ENCODE measurements at places on chromosomes 5 and 9.

- DNase-seq, result no peak
Measured at GRCh38 chr5:180294411-180294810, 2.5 kb upstream of the MAPK9 start.

DNA sequence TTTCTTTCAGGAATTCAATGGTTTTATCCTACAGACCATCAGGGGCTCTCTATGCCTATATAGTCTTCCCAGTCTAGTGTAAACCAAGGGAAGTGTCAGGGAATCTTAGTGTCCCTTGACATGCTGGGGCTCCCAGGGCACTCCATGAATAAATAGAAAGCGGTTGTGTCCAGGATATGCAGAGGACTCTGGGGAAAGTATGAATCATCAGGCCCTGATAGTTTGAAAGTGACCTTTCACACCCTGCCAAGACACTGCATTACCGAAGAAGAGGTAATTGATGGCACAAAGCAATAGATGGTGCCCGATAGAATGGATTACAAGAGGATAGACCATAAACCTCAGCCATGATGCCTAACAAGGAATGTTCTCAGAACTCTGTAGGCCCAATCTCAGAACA is 163.3 kb upstream of the DAPK1 start:
- DNase-seq, result no peak

DNA sequence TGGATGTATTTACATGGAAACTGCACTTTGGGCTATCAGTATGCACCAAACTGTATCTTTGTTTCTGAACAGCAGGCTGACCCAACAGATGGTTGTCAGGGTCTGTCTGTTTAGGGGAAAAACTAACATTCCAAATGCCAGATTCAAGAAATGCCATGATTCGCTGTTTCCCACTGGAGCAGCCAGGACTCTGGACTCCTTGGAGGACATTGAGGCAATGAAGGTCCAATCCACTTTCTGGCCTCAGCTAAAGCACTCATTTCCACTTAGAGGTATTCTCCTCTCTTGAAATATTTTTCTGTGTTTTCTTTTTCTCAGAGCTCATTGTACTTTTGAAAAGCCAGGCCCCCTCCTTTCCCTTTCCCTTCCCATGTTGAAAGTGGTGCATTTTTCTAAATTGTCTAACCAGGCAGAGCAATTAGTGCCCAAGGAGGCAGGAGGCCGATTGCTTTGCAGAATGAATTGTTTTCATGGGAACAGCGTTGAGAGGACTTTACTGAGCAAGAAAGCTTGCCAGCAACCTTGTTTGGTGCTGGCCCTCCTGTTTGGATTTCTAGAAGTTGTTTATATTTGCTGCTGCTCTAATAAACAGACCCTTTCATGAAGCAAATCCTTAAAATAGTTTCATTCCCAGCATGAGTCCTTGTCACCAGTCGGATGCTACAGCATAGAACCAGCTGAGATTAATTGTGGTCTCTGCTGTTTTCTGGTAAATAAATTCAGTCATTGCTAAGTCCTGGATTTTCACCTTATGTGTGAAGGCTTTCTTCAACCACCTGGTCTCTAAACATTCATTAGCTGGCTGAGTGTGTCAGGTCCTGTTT is 132.8 kb upstream of the TAF11L2 start:
- DNase-seq, result peak; percentile 57

- no peak for DNase-seq
Measured at GRCh38 chr5:180601591-180602480, 10.5 kb upstream of the SCGB3A1 start.
